ENCODE measurements at places on chromosomes 11 and 22.

DNA sequence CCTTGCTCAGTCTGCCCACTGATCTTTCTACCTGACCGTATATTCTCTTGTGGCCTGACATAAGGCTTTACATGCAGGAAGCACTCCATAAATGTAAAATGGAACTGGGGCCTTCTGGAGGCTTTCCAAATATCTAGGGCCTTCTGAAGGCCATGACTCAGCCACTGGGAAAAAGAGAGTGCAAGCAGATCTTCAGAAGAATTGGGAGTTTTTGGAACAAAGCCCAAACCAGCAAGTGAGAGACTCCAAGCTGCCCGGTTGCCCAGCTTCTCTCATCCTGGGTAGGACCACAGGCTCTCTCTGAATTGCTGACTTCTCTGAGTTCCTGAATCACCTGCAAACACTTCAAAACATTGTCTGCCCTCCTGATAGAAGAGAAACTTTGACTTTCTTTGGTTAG lies 107.9 kb upstream of the BMAL1 start:
- no peak for DNase-seq

DNA sequence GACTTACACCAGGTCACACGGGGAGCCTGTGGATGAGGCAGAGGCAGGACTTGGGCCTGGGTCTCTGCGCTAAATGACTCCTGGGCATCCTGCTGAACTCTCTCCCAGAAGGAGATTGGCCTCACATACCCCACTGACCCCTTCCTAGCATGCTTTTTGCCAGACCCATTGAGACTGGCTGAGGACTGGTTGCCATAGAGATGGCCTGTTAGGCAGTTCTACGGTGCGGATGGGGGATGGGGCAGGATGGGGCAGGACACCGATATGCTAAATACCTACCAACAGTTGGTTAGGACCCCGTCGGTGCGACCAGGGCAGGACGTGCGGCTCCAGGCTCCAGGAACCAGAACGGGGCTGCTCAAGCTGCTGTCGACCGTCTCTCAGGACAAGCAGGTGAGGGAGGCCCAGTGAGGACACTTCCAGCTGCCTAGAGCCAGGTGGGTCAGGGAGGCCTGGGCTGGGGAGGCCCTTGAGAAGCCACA lies at the start of gene TSGA10IP:
Gene TSGA10IP (plus strand): TSS at position 51 of the 482 bp plus-strand sequence. CDS start 196 bp downstream, at position 247.
- DNase-seq, result no peak

- no peak for DNase-seq
Measured at GRCh38 chr22:43627485-43628213, 184.5 kb downstream of the EFCAB6 start.

DNA sequence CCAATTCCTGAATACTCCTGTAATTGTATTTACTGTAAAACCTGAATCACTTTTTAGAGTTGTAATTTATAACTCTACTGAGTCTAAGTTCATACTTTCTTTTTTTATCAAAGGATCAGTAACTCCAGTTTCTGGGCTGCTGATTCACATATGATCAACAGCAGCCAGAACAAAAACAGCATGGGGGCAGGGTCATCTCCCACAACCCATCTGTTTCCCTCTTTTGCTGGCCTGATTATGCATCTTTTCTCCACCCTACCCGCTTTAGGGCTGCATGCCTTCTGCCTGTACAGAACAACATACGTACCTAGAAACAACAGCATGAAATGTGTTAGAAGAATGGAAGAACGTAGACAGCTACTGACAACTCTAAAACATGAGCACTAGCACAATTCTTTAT lies 76.0 kb downstream of the MRTFA start:
- no peak for DNase-seq

GRCh38 chr11:123547180-123547579 lies 107.2 kb downstream of the SCN3B start:
- DNase-seq, result no peak

- no peak for DNase-seq
Measured at GRCh38 chr11:57190548-57190947, 8.8 kb downstream of the LRRC55 start.

DNA sequence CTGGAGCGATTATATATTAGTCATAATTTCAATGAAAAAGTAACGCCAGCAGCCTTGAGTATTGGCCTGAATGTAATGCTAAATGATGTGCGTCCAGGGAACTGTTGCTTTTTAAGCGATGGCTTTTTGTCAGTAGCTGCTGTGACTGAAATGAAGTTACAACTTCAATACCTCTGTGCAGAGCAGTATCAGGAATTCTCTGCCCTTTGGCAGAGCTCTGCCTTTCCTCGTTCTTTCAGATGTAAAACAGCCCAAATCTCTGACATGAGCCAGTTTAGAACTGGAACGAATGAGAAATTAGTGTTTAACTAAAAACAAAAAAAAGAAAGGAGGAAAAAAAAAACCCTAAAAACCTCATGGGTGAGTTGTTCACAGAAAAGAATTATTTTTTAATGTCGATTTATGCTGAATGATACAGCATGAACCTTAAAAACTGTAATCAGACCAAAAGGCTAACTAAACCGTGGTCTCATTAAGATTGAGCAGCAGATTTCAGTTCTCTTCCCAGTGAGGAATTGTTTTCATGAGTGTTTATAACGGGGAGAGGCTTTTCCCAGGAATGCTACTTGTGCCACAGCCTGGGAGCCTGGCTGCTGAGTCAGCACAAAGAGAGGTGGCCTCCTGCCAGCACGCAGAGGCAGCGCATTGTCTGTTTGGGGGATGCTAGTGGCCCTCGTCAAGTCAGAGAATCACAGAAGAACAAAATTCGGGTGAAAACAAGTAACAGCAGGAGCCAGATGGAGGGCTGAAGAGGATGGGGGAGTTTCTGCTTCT lies 146.2 kb upstream of the RASSF10 start:
- no peak for DNase-seq

DNA sequence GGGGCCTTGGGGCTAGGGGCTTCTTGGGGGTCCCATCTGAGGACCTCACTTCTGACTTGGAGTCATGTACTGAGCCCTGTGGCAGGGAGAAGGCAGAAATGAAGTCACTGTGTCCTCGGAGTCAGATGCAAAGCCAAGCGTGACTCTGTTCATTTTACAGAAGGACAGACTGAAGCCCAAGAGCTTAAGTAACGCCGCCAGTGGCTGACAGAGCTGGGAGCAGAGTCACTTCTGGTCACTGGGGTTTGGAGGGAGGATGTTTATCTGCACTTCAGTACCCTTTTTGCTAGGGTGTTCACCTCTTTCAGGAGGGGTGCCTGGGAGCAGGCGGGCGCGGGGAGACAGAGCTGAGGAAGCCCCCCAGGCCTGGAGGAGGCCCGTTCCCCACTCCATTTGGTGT lies 10.7 kb downstream of the CD6 start:
- no peak for DNase-seq

- no peak for DNase-seq
Measured at GRCh38 chr11:12803086-12803826, 129.0 kb downstream of the TEAD1 start.

DNA sequence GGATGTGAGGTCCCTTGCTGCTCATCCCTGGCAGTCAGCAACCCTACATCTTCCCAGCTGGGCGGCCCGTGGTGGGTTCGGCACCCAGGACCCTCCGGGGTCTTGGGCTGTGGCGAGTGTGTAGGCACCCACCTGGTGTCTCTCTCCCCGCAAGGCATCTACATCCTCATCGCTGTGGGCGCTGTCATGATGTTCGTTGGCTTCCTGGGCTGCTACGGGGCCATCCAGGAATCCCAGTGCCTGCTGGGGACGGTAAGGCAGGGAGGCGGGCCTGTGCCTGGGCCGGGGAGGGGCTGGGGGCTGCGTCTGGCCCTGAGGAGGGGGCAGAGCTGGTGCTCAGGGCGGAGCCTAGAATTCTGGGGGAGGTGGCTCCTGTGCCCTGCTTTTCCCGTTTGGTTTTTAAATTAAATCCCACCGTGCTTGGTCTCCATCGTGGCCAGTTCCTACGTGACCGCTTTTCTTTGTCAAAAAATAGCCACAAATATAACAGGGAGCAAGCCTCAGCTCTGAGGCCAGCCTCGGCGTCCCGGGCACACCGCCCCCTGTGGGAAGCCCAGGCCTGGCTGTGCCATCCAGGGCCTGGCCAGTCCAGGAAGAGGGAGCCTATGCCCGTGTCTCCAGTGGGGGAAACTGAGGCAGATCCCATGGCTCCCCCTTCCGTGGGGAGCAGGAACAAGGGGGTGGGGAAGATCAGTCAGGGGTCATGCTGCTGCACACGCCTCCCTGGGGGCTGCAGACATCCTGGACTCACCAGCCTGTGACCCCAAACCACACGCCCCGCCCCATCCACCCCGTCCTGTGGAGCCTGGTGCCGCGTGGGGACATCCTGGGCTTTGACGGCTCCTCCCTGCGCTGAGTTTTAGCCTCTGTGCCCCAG lies 6.4 kb upstream of the TSSC4 start:
- no peak for DNase-seq

DNA sequence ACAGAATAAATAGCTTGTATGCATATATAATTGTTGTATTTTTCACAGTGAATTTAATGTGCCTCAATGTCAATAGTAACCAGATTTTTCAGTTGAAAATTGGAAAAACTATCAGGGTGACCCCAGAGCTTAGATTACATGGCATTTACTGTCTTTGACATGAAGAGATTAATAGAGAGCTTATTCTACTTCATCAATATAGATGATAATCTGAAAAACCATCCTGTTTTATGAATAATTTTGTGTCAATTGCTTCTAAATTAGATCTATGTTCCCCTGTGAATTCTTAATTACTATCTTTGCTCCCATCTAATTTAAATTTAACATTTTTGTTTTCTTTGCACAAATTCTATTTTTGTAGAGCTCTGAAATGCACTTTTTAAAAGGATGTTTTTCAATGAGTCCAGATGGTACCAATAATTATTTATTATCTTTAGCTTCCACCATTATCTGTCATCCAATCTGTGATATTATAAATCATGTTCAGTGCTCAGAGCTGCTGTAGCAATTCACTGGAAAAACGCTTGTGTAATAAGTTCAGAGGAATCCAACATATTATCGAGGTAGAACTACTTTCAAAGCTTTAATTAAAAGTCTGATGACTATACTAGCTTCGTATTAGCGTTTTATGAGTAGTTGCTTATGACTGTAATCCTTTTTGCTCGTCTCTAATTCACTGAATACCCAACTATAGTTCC lies 291.4 kb downstream of the JRKL start:
- DNase-seq, result no peak

GRCh38 chr11:4085575-4085974 lies 9.0 kb upstream of the RRM1 start:
- no peak for DNase-seq

Data from T-cell (primary cell).